ENCODE measurements at places on chromosomes 7 and 10.
A peak's percentile ranks its signal among the peaks of the same experiment; 100 is the strongest.

GRCh38 chr10:49615721-49616120 lies 1.9 kb downstream of the CHAT start:
- H3K36me3 ChIP-seq, result peaks cover 13% of the 10 kb centered on the region
- H3K4me1 ChIP-seq, result peaks cover 10% of the 10 kb centered on the region
- H3K27me3 ChIP-seq, result peaks cover 47% of the 10 kb centered on the region
- no peak for DNase-seq
- H3K4me3 ChIP-seq, result no peak overlapping the region
- H3K27ac ChIP-seq, result no peak overlapping the region

- no peaks in the 10 kb centered on the region for H3K36me3 ChIP-seq
- H3K27me3 ChIP-seq, result no peaks in the 10 kb centered on the region
- H3K4me3 ChIP-seq, result no peak overlapping the region
- DNase-seq, result no peak
Measured at GRCh38 chr7:136046548-136046947, 69.4 kb upstream of the MTPN start.

DNA sequence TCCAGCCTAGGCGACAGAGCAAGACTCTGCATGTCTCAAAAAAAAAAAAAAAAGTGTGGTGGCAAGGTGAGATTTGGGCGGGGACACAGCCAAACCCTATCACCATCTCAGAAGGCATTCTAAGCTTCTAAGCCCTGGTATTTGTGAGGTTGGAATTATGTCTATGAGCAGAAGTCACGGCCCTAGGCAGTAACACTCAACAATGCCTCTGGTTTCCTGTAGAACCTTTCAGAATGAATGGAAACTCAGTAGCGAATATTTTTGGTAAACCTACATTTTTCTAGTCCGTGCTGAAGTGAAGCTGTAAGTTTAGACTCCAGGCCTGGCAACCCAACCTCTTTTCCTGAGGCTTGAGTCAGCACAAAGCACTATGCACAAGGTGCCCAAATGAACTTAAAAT lies 88.3 kb downstream of the FAM107B start:
- no peaks in the 10 kb centered on the region for H3K27me3 ChIP-seq
- no peak for DNase-seq
- H3K27ac ChIP-seq, result no peak overlapping the region
- no peak overlapping the region for H3K4me3 ChIP-seq
- peaks cover 17% of the 10 kb centered on the region for H3K4me1 ChIP-seq

GRCh38 chr10:57638411-57638810 lies 629.3 kb downstream of the IPMK start:
- H3K27ac ChIP-seq, result no peak overlapping the region
- no peak overlapping the region for H3K4me3 ChIP-seq
- no peaks in the 10 kb centered on the region for H3K36me3 ChIP-seq
- no peaks in the 10 kb centered on the region for H3K27me3 ChIP-seq
- DNase-seq, result no peak

- H3K27ac ChIP-seq, result no peak overlapping the region
- H3K27me3 ChIP-seq, result peaks cover 20% of the 10 kb centered on the region
- no peak for DNase-seq
- no peaks in the 10 kb centered on the region for H3K4me1 ChIP-seq
- no peak overlapping the region for H3K4me3 ChIP-seq
- no peaks in the 10 kb centered on the region for H3K36me3 ChIP-seq
Measured at GRCh38 chr7:26593896-26594295, 270.5 kb downstream of the SKAP2 start.

DNA sequence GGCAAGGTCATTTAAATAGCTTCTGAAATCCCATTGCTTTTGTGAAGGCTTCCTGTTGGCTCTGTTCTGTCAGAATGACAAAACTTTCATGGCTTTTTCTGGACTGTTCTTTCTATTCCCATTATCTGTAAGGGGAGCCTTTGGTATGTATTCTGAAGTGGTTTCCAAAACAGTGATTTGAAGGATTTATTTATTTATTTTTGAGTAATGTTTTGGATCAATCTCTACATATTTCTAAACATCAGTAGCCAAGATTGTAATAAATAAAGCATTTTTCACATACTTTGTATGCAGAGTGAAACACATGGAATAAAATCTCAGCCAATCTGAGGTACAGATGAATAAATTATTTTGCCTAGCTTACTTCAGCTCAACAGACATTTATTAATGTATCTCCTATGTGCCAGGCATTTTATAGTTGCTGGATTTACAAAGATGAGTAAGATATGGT lies 121.1 kb downstream of the BBS9 start:
- DNase-seq, result no peak
- H3K36me3 ChIP-seq, result no peaks in the 10 kb centered on the region
- H3K27me3 ChIP-seq, result no peaks in the 10 kb centered on the region
- no peaks in the 10 kb centered on the region for H3K4me1 ChIP-seq
- no peak overlapping the region for H3K27ac ChIP-seq
- no peak overlapping the region for H3K4me3 ChIP-seq

- H3K36me3 ChIP-seq, result peaks cover 22% of the 10 kb centered on the region
- peaks cover 16% of the 10 kb centered on the region for H3K4me1 ChIP-seq
- peak overlapping the region; percentile 96 for H3K4me3 ChIP-seq
- peak overlapping the region; percentile 94 for H3K27ac ChIP-seq
- no peaks in the 10 kb centered on the region for H3K27me3 ChIP-seq
Measured at GRCh38 chr7:5532536-5533335, 109.1 kb upstream of the TNRC18 start.

- H3K4me1 ChIP-seq, result no peaks in the 10 kb centered on the region
- no peak for DNase-seq
- peaks cover 3% of the 10 kb centered on the region for H3K27me3 ChIP-seq
- H3K36me3 ChIP-seq, result no peaks in the 10 kb centered on the region
- H3K4me3 ChIP-seq, result no peak overlapping the region
Measured at GRCh38 chr10:61173450-61173849, 229.5 kb upstream of the RHOBTB1 start.
